ENCODE measurements at places on chromosomes 7 and 10.

DNA sequence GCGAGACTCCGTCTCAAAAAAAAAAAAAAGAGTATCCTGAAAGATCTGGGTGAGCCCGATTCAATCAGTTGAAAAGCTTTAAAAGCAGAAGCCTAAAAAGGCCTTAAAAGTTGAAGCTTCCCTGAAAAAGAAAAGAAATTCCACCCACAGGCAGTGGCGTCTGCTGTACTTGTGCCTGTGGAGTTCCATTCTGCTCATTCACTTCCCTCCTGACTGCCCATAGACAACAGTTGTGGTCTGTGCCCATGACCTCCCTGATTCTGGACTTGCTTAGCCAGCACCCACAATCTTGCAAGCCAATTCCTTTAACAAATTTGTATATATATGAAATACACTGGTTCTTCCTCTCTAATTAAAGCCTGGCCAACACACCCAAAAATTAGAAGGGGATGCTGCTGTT lies 141.7 kb downstream of the DLG5 start:
- peak; percentile 85 for DNase-seq

DNA sequence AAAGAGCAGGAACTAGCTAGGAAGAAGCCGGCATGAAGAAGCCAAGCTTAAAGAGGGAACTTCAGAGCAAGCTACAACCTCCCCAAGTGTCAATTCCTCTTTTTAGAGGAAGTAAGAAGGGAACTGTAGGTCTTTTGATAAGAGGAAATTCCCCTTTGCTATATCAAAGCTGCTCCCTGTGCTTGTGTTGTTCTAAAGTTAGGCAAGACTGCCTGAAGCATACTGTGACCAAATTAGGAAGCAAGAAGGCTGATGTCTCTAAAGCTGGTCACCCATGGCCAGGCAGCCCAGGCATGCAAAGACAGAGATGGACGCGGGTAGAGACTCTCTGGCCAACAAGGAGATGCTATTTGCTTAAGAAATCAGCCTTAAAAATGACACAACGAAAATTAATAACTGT lies 87.9 kb downstream of the RNF216 start:
- DNase-seq = no peak

DNA sequence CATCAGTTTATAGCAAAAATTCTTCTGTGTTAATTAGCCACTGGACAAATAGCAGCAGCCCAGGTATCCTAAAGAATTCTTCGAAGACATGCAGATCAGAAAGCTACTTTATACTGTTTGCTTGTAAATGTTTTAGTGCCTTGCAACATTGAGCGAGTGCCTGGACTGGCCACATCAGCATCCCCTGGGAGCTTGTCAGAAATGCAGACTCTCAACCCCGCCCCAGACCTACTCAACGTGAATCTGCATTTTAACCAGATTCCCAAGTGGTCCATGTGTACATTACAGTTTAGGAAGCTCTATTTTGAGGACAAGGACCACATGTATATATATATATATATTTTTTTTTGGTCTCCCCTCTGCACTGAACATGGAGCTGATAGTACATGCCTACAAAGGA lies 18.5 kb upstream of the PLEKHS1 start:
- DNase-seq = no peak

DNA sequence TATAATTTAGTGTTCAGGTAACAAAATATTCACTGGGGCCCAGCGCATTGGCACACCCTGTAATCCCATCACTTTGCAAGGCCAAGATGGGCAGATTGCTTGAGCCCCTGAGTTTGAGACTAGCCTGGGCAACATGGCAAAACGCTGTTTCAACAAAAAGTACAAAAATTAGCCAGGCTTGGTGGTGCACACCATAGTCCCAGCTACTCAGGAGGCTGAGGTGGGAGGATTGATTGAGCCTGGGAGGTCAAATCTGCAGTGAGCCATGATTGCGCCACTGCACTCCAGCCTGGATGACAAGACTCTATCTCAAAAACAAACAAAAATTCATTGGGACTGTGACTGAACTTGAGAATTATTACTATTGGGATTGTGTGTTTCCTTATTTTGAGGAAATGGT lies 40.4 kb upstream of the TRUB1 start:
- DNase-seq = no peak

DNA sequence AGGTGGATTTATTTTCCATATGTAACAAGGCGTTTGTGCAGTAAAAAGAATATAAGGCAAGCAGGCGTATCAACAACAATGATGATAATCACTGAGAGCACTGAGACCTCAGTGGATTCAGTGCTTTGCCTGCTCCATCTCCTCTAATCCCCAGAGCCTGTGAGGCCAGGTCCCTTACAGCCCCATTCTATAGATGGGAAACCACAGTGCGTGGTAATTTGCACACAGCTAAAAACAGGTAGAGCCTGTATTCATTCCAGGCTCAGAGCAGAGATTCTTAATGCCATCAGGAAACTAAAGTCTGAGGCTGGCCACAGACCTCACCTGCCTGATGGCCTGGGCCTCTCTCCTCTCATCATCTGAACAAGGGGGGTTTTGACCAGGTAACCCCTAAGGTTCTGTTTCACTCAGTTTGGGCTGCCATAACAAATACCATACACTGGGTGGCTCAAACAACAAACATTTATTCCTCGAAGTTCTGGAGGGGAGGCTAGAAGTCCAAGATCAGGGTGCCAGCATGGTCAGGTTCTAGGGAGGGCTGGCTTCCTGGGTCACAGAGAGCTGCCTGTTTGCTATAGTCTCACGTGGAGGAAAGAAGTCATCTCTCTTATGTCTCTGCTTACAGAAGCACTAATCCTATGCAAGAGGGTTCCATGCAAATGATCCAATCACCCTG lies 10.3 kb upstream of the RASSF4 start:
- no peak for DNase-seq

DNA sequence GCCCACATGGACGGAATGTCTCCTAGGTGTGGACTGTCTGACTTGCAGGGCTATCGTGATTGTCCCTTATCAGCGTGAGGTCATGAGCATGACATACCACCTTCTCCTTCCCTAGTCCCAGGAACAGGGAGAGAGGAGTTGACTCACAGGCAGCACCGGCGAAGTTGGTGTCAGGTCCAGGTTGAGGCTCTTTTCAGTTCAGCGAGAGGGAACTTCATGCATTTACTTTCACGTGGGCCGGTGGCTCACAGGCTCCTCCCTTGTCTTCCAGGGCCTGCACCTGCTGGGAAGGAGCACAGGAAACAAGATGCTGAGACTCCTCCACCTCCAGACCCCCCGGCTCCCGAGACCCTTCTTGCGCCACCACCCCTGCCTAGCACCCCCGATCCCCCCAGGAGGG lies 46.1 kb downstream of the PROSER2 start:
- DNase-seq = no peak
